ENCODE measurements at places on chromosomes 3 and 15.

GRCh38 chr3:8743021-8743601 is 9.5 kb downstream of the CAV3 start:
- no peak for DNase-seq

- no peak for DNase-seq
These were observed 848 bp downstream of the SYNM start for GRCh38 chr15:99105514-99106341.

GRCh38 chr3:45554006-45554666 is 40.4 kb upstream of the LIMD1 start:
- peak; percentile 21 for DNase-seq

- no peak for DNase-seq
These were observed 28.2 kb downstream of the GRM2 start for GRCh38 chr3:51735039-51735438.

- DNase-seq = no peak
These were observed 446.6 kb upstream of the BCHE start for GRCh38 chr3:166283840-166284239.

All from NCI-H2029 treated with DMSO at 0.1 percent for 48 hours (cell line).